ENCODE measurements at places on chromosomes 2 and 18. TPM values are rescaled to one million over a fixed set of nuclear protein-coding genes. Genes with fewer than 3 reads are reported as not detected.

Gene KCNG3
- total RNA-seq = not detected

Gene FAM237A
- not detected for total RNA-seq

Gene CIB4
- total RNA-seq = not detected

Gene RETSAT
- total RNA-seq = 42.3 TPM

Gene LIPG
- total RNA-seq = 0.42 TPM

Gene SLC38A11
- 0.11 TPM for total RNA-seq

Gene RUFY4
- not detected for total RNA-seq

Gene SLC30A3
- total RNA-seq = 12.5 TPM

Gene NR4A2
- total RNA-seq = 5.1 TPM

Gene GCG
- total RNA-seq = not detected

Gene SLC8A1
- 791 TPM for total RNA-seq

Gene MC5R
- total RNA-seq = not detected

Gene FEV
- not detected for total RNA-seq

Gene COMMD1
- 72.6 TPM for total RNA-seq

Gene LRRTM4
- 0.11 TPM for total RNA-seq

Gene EFR3B
- total RNA-seq = 10.0 TPM

Gene CCDC141
- 219 TPM for total RNA-seq

Gene HOXD10
- total RNA-seq = not detected

Gene ACADL
- 0.66 TPM for total RNA-seq

Gene IWS1
- total RNA-seq = 43.4 TPM

Gene KIF1A
- total RNA-seq = 0.51 TPM

Gene DSG3
- total RNA-seq = not detected

Gene TAF4B
- 1.8 TPM for total RNA-seq

Gene NGEF
- total RNA-seq = 0.54 TPM

Gene BUB1
- total RNA-seq = 0.47 TPM

Gene ASIC4
- 0.15 TPM for total RNA-seq

Gene CRYBA2
- total RNA-seq = not detected

Gene REG3A
- total RNA-seq = not detected

Gene C1GALT1C1L
- 1.3 TPM for total RNA-seq

Gene GKN1
- total RNA-seq = not detected

Gene PIK3C3
- total RNA-seq = 41.4 TPM

Gene DNER
- total RNA-seq = not detected

Gene CYBRD1
- 45.5 TPM for total RNA-seq

Gene ITGB1BP1
- total RNA-seq = 113 TPM

Gene NEURL3
- total RNA-seq = not detected

Gene ERFE
- not detected for total RNA-seq

Gene SULT1C4
- 4.7 TPM for total RNA-seq

All from heart right ventricle (tissue), 16 donors.